CD4-positive, alpha-beta T cell treated with Interleukin-17A for 1 hour (primary cell): ENCODE measurements at places on chromosomes 1 and 21.

DNA sequence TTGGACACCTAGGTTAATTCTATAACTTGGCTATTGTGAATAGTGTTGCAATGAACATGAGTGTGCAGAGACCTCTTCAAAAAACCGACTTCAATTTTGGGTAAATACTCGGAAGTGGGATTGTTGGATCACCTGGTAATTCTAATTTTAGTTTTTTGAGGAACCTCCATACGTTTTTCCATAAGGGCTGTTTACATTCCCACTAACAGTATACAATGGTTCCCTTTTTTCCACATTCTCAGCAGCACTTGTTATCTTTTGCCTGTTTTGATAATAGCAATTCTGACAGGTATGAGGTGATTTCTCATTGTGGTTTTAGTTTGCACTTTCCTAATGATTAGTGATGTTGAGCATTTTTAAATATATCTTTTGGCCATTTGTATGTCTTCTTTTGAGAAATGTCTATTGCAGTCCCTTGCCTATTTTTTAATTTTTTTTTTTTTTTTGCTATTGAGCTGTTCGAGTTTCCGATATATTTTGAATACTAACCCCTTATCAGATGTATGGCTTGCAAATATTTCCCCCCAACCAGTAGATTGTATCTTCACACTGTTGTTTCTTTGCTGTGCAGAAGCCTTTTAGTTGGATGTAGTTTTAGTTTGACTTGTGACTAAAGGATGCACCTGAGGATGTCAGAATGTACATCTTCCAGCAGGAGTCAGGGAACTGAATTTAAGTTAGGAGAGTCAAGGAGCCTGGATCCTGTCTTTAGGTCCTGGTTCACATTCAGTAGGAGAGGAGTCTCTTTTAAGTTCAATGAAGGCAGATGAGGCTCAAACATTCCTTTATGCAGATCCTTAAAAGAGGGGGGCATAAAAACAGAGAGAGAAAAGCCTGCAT lies 120.0 kb downstream of the S1PR1 start:
- no peak for DNase-seq

DNA sequence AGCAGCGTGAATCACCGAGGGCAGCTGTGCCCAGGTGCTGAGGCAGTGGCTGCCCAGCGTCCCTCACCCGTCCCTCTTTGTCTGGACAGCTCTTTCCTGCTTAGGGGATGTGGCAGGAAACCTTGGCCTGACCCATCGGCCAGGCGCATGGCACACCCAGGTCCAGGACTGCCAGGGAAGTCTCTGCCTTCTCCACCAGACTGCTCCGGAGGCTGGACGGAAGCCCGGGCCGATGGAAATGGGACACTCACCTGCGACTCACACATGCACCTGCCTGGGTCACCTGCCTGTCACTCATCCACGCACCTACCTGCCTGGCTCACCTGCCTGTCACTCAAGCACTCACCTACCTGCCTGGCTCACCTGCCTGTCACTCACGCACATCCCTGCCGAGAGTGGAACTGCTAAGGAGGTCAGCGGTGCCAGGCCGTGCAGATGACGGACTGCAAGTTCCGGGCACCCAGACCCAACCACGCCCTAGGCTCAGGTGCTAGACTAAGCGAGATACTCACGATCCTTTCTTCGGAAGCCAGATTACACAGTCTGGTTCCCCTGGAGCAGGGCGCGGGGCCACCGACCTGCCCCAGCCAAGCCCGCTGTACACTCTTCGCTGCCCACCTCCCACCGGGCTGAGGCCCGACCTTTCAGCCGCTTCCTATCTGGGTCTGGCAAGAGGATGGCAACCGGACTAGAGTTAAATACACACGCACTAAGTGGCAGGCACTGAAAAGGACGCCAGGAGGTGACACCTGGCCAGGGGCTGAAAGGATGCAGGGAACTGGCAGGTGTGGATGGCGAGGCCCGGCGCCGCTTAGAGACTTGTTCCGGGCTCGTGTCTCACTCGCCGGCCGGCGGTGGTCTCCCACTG lies 1.1 kb downstream of the UBE2J2 start:
- DNase-seq: no peak

DNA sequence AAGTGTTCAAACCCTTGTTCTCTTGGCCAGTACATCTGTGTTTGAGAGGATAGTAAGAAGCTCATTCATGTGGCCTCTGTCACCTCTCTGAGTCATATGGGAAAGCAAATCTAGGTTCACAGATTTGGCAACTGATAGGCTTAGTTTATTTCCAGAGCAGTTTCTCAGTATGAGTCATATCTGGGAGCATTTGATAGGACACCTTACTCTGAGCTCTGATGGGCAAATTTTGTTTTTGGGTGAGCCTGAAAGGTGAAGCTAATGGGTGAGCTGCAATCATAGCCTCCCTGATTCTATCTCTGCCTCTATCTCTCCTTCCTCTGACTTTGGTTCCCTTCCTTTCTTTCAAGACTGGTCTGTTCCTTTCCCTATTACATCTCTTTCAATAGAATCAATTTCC lies 134.4 kb downstream of the S1PR1 start:
- no peak for DNase-seq

DNA sequence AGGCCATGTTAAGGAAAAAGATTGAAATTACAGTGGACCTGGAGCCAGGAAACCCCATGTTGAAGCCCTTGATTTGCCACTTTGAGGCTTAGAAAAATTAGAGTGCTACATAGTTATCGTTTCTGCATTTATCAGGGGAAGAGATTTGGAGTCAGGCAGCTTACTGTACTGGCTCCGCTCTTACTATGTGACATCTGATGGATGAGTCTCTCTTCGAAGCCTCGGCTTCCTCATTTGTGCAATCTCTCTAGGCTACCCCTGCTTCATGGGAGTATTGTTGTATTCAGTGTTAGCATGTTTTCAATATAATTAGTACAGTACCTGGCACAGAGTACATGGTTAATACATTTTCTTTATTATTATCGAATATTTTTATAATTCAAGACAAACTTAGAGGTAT lies 480.4 kb upstream of the USP24 start:
- no peak for DNase-seq

DNA sequence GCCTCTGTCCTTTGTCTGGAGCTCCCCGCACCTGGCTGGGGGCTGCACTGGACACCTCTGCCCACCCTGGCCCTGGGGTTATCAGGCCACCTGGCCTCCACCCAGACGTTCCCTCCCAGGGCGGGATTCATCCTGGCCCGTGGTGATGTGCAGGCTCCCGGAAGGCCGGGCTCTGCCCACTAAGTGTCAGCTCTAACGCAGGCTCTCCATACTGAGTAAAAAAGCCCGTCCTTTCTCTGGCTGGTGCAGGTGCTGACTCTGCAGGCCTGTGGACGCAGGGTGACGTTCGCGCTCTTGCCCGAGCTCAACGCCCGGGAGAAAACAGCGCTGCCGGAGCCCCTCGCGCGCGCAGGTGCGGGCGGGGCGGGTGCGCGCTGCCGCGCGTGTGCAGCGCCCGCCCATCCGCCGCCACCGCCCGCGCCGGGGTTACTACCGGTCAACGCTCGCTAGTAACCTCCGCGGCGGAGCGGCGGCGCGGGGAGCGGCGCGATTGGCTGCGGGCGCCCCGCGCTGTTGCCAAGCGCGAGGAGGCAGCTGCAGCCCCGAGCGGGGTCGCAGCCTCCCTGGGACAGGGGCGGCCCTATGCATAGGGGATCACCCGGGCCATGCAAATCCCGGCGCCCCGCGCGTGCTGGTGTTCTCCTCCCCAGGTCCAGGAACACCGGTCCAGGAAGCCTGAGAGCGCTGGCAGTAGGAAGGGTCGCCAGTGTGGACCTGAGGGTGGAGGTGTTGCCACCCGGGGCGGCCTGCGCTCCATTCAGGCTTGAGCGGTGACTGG lies 15.7 kb downstream of the ABCG1 start:
- peak; percentile 88 for DNase-seq

- no peak for DNase-seq
Observed at GRCh38 chr1:31904339-31905092, 33.7 kb downstream of the PTP4A2 start.

DNA sequence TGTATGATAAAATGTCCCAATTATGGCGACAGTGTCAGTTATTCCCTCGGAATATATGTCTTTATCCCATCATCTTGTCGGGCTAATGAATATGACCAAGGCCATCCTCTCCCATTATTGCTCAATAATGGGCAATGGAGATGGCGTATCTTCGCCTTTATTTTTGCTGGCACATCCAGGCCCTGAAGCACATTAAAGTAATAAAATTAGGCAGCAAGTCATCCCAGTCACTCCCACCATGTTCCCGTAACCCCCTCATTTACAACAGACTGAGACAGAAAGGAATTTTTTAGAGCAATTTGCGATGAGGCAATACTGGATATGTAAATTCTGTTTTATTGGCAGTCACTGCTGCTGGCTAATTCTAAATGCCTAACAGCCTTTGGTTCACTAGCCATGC lies 35.3 kb downstream of the CLIC6 start:
- DNase-seq: no peak

GRCh38 chr1:160220301-160220700 lies 15.1 kb downstream of the PEA15 start:
- no peak for DNase-seq

- no peak for DNase-seq
Observed at GRCh38 chr1:174359454-174359805, 88.3 kb upstream of the GPR52 start.

GRCh38 chr1:15343729-15344128 lies 66.0 kb upstream of the EFHD2 start:
- no peak for DNase-seq

- DNase-seq: no peak
Observed at GRCh38 chr1:54559771-54560231, 11.8 kb downstream of the ACOT11 start.

GRCh38 chr1:30044656-30045144 lies 678.7 kb downstream of the MATN1 start:
- no peak for DNase-seq

DNA sequence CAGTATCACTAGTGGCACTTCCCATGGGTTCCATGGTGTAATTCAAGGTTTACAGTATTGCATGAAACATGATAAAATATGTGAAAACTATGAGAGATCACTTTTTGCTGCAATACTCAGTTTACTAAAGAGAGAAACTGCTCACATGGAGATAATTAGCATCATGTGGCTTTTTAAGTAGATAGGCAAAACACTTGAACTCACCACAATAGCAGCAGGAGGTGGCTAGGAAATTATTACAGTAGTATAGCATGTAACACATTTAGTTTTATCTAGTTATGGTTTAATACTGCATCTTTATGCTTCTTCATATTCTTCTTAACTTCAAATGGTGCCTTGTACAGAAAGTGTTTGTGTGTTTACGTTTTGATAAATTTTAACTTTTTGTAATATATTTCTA lies 698.5 kb upstream of the BRINP3 start:
- DNase-seq: no peak

DNA sequence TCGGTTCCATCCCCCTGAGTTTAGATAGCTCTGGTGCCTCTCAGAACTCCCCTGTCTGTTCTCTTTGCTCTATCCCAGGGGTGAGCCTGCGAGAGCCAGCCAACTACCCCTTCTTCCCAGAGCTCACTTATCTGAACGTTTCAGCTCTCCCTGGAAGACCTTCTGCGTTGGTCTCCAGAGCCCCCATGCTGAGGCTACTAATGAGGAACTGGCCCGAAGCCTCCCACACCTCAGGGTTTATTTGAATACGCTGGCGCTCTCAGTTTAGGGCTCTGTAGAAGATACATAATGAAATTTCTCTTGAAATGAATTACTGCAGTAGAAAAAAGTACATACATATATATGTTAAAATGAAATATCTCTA lies 43.5 kb downstream of the TCEANC2 start:
- DNase-seq: no peak

- no peak for DNase-seq
Observed at GRCh38 chr1:219542828-219543518, 69.9 kb downstream of the ZC3H11B start.

- no peak for DNase-seq
Observed at GRCh38 chr1:11187494-11187893, 1.7 kb upstream of the ANGPTL7 start.

DNA sequence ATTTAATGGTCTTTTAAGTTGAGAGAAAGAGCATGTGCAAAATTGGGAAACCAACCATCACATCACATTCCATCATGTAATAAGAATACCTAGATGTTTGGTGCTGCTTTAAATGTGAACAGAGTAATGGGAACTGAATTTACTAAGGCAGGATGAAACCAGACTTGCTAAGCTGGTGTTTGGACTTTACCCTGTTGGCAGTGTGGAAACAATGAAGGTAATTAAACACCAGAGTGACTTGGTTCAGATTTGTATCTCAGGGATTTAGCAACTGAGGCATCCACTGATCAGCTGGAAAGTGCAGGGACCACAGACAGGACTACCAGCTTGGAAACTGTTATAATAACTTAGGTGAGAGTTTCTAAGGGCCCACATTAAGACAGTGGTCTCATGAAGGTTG lies 263.4 kb downstream of the OLFM3 start:
- no peak for DNase-seq

GRCh38 chr1:35851132-35851869 lies 31.7 kb upstream of the AGO1 start:
- no peak for DNase-seq

GRCh38 chr1:91827087-91827458 lies 58.9 kb downstream of the TGFBR3 start:
- DNase-seq: peak; percentile 15

GRCh38 chr21:27024301-27024700 lies 57.4 kb upstream of the ADAMTS5 start:
- no peak for DNase-seq

GRCh38 chr21:39669485-39669884 lies 56.7 kb downstream of the B3GALT5 start:
- no peak for DNase-seq

DNA sequence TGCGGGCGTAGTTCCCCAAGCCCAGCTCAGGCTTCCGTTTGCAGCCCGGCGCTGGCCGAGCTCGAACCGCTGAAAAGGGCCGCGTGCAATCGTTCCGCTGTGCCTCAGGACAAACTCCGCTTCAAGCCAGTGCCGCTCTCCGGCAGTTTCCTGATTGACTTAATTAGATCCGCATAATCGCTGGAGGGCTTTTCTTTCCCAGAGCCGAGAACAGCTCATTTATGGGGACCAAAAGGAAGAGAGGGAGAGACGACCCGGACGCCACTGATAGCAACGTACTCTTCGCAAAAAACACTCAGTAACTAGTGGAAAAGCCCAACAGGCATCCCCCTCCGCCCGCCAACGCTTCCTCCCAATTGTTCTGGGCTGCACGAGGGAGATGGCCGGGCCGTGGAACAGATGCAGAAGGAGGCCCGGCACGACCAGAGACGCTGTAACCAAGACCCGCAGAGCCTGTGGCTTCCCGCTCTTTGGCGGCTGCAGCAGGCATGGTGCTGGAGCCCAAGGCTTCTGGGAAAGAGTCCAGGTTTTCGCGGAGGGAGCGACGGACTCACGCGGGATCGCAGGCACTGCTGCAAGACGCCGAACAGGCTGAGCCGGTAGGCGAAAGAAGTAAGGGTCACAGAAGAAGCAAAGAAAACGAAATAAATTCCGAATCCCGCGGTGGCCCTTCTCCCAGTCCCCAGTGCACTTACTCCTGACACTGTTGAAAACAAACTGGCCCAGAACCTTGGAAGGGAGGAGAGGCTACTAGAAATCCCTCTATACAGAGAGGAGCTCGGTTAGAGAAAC lies 3.6 kb upstream of the FOXD2 start:
- DNase-seq: no peak

DNA sequence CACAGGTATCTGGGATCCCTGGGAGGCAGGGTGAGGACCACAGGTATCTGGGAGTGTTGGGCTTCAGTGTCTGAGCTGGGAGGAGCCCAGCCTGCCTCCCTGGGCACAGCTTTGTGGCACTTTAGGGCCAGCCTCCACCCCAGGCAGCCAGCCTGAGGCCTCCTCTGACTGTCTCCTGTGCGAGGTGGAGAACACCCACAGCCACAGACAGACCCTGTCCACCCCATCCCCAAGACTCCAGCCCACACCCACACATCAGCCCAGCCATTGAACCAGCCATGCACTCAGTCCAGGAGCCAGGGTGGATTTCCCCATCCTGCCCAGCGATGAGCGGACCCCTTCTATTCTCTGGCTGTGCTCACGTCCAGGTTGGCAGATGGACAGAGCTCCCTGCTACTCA lies 21.8 kb upstream of the TNFRSF1B start:
- DNase-seq: no peak
